Posterior vena cava (tissue), 2 donors: ENCODE measurements at places on chromosomes 1 and 21. TPM values are rescaled to one million over a fixed set of nuclear protein-coding genes. Genes with fewer than 3 reads are reported as not detected.
A peak's percentile ranks its signal among the peaks of the same experiment; 100 is the strongest.

DNA sequence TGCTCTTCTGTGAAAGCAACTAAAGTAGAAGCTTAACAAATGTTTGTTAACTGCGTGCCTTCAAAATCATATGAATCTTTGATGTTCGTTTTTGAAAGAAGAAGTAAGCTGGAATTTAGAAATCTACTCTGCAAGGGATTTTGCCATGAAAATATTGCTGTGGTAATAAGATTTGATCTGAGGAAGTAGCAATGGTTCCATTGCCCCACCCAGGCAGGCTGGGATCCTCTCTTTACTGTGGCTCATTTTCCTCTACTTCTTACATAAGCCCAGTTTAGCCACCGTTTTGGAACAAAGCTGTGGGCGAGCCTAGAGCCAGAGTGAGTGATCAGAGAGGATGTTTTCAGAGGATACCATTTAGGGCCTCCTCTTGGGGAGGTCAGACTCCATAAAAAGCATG, 20.3 kb upstream of the PTGFRN start:
- no peak for DNase-seq

GRCh38 chr21:43645136-43645891, 14.0 kb downstream of the HSF2BP start:
- no peak for DNase-seq

DNA sequence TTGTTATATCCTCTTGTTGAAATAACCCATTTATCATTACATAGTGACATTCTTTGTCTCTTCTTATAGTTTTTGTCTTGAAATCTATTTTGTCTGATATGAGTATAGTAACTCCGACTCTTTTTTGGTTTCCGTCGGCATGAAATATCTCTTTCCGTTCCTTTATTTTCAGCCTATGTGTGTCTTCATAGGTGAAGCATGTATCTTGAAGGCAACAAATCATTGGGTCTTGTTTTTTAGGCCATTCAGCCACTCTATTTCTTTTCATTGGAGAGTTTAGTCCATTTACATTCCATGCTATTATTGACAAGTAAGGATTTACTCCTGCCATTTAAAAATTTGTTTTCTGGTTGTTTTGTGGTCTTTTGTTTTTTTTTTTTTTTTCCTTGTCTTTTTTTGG, 441.9 kb upstream of the KAZN start:
- no peak for DNase-seq

DNA sequence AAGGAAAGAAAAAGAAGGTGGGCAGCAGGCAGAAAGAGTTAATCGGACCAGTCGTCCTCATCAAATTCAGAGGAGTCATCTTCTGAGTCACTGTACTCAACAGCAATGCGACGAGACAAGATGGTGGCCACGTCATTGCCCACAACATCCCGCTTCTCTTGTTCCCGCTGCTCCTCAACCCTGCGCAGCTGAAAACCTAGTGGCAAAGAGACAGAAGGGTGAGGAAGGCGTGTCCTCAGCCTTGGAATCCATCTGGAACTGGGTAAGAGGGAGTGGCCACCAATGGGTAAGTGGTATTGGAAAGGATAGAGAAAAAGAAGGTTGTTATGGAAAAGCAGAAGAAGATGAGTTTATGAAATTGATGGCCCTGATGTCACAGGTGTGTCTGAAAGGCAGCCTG, 15.7 kb downstream of the GPR3 start:
- DNase-seq: peak; percentile 15

GRCh38 chr1:214688891-214689290, 85.9 kb downstream of the CENPF start:
- no peak for DNase-seq

DNA sequence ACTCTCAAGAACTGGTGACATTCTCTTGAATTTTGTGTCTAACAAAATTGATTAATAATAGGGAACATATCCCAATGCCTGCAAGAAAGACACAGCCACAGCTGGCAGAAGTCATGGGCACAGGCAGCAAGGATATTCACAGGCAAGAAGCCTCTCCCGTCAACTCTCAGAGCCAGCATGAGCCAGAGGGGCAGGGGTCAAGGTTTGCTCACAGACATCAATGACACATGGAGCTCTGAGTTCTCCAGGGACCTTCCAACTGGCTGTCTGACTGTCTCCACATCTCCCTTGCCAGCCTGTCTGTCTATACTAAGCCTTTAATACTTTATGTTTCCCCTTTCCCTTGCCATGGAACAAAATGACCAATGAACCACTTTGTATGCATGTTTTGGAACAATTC, 101.5 kb upstream of the RAB4A start:
- no peak for DNase-seq

- DNase-seq: no peak
These were observed 30.3 kb downstream of the DENND1B start for GRCh38 chr1:197744979-197745378.

- no peak for DNase-seq
These were observed 510.0 kb downstream of the USP25 start for GRCh38 chr21:16239659-16240265.

Gene RHOU
- total RNA-seq: 24.6 TPM

DNA sequence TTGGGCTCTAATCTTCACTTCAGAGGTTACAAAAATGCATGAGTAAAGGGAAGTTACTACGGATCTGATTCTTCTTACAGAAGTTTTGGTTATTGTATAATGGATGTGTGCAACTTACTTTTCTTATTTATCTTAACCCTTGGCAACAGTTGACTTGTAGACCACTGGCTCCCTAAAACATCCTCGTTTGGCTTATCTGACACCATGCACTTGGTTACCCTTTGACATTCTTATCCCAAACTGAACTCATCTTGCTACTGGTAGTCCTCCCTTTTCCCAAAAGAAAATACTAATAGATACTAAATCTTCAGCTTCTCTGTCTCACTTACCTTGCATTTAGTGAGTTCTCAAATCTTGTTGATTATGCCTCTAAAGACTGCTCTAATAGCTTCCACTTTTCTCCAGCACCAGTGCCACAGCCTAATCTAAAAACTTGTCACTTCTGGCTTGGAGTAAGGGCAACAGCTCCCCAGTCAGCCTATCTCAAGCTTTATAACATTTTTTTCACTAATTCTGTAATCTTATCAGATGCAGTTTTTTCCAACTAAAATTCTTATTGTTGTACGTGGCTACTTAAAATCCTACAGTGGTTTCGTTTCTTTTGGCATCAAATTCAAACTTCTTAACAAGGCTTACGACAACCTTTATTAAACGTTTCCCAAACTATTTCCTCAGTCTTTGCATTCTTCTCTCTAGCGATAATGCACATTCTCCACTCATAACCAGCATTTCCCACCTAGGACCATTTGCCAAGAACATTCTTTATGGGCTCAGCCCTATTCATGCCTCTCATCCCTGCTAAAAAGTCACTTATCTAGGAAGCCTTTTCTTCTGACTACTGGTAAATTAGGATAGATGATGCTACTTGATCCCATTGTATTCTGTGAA, 204.2 kb downstream of the KCNT2 start:
- DNase-seq: no peak

DNA sequence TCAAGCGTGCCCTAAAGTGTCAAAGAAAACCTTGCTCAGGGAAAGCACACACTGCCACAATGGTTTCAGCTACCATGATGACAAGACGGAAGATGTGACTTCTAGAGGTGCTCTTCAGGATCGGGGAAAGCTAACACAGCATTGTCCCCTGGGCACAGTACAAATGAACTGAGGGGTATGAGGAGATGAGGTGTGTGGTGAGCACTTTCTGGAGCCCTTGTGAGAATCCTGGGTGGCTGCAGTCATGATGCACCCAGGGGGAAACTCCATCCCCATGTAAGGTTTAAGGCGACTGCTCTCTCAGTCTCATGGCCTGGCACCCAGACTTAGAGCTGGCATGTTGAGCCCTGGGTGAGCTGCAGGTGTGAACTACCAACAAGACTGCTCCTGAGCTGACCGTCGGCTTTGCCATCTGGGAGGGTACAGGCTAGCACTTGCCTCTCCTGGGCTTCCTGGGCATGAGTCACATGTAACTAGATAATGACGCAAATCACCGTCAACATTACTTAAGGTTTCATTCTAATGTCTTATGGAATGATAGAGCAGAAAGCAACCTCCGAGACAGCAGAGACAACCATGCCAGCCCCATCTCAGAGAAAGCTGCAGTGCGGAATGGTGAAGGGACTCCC, 144.6 kb downstream of the CLIC6 start:
- DNase-seq: peak; percentile 64

- DNase-seq: no peak
These were observed 23.3 kb downstream of the HSPG2 start for GRCh38 chr1:21913763-21914162.
